Central memory CD4-positive, alpha-beta T cell (primary cell): ENCODE measurements at places on chromosomes 5 and 9.
A peak's percentile ranks its signal among the peaks of the same experiment; 100 is the strongest.

- DNase-seq = no peak
Observed at GRCh38 chr9:129281506-129282145, 103.6 kb upstream of the IER5L start.

- peak; percentile 64 for DNase-seq
Observed at GRCh38 chr9:134396825-134397224, 70.6 kb downstream of the RXRA start.

GRCh38 chr9:37696528-37696927 lies 45.8 kb downstream of the FRMPD1 start:
- DNase-seq = no peak

DNA sequence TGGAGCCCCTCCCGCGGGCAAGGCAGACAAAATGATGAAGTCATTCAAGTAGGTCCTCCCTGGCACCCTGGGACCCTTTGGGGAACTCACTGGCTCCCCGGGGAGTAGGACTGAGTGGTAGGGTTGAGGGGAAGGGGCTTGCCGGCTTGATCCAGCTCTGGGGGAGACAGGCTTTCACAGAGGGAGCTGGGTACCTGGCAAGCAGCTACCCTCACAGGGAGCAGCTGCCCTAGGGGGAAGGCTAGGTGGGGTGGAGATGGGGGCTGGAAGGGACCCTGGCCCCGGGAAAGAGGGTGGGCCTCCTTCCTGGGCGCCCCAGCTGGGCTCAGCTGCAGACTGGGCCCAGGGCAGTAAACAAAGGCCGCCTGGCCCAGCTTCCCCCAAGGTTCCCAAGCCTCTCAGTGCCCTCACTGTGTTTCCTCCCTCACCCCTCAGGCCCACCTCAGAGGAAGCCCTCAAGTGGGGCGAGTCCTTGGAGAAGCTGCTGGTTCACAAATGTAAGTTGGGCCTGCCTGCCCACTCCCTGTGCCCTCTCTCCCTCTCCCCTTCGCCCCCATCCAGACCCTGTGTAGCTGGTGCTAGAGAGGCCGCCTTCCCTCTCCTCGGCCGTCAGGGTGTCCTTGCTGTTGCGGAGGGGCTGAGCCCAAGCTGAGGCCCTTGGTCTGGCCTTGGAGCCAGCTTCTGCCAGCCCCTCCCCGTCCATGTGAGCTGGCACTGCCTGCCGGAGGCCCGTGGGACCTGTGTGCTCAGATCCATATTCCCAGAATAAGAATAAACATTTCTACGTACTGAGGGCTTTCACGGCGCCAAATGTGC lies 131.2 kb downstream of the RGS3 start:
- no peak for DNase-seq

DNA sequence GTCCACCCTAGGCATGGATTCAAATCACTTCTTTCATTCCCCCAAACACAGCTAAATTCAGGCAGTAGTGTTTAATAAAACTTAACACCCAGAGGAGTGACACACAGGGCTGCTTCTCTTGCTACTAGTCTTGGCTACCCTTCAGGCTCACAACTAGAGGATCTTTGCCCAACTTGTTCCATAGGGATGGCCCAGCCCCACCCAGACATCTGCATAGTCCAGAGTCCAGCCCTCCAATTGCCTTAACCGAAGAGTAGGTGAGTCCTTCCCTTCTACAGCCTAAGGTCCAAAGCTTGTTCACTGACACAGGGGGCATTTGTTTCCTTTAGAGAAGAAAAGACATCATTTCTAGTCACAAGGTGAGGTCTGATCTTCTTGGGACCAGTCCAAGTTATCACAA lies 15.2 kb upstream of the RXFP3 start:
- no peak for DNase-seq

GRCh38 chr5:132253452-132254320 lies 3.8 kb upstream of the PDLIM4 start:
- no peak for DNase-seq

DNA sequence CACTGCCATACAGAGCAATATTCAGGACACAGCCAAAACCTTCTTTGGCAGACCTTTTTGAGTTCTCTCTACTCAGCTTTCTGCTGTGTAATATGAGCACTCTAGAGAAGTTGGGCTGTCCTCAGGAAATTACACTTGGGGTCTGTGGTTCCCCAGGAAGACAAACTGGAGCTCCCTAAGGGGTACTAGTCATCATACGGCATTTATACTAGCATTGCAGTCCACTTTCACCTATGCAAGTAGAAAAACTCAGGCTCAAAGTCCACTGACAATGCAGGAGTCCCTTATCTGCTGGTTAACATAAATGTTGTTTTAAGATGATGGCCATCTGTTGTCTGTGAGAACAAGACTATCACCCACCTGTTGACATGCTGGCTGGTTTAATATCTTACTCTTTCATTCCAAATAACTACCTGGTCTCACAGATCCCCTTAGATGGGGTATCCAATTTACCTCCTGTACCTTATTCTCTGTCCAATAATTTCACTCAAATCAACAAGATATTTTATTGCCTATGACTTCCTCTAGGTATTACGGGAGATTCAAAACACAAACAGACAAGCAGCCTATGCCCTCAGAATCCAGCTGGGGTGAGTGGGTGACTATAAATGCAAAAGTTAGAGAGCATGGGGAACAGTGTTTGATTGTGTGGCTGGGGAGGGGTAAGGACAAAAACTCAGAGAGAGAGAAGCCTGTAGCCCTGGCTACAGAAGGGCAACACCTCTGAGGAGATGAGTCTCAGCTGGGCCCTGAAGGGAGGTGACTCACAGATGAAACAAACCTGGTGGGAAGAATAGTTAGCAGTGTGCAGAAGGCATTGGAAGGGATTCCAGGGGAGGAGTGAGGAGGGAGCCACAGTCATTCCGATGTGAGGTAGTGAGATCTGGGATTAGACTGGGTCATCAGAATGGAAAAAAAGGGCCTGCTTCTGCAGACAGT lies 10.2 kb downstream of the DOCK8 start:
- DNase-seq = no peak

- no peak for DNase-seq
Observed at GRCh38 chr5:1511651-1512540, 11.9 kb downstream of the LPCAT1 start.

DNA sequence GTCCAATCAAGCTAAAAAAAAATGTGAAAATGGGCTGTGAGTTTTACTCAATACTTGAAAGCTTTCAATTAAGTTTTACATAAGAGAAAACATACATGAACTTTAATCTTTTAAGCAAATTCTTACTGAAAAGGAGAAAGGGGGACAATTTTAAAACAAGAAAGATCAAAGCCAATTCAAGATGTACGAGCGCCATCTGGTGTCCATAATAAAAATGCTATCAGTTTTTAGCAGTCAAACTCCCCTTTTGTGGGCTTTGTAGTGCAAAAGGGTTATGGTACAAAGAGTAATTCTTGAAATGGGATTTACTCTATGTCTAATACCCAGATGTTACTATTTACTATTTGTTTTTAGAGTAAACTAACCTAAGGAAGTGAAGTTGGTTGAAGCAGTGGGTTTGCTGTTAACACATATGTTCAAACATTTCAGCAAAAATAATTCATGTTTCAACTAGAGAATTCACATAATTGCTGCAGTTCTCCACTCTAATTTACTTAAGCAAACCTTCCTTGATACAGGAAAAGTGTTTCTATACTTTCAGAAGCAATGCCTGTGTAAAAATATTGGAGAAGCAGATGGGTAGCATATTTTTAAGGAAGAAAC lies 228.2 kb upstream of the TYRP1 start:
- no peak for DNase-seq

DNA sequence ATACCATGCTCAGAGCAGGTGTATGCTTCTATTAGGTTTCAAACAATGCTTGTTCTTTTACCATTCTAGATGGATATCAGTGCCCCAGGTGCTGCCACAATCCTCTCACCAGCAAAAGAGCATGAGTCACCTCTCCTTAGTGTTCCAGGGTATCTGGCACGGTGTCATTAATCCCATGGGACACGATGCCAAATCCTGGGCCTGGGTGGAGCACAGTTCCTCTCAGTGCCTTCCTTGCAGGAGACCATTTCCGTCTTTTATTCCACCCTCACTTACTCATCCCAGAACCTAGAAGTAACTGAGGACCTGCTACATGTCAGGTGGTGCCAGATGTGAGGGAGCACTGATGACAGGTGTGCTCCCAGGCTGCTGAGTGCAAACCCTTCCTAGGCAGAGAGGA lies 1.3 kb upstream of the OR13J1 start:
- DNase-seq = no peak

GRCh38 chr5:115869256-115869795 lies 27.6 kb downstream of the AP3S1 start:
- DNase-seq = no peak

- DNase-seq = no peak
Observed at GRCh38 chr9:2876726-2877125, 32.8 kb upstream of the PUM3 start.

- no peak for DNase-seq
Observed at GRCh38 chr5:148425808-148426207, 42.0 kb downstream of the FBXO38 start.

DNA sequence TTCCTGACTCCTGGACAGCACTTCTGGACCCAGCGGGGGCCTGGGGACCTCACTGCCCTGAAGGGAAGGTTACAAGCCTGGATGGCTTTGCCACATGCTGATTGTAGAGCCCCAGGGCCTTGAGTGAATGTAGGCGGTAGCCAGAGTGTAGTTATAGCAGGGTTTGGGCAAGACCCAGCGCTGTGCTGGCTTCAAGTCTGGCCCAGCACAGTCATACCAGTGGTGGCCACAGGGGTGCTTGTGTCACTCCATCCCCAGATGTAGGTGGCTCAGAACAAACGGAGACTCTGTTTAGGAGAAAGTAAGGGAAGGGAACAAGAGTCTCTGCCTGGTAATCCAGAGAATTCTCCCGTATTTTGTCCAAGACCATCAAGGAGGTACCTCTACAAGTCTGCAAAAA lies 84.6 kb downstream of the STARD4 start:
- DNase-seq = no peak

GRCh38 chr9:86732514-86733171 lies 214.7 kb downstream of the GAS1 start:
- DNase-seq = no peak

DNA sequence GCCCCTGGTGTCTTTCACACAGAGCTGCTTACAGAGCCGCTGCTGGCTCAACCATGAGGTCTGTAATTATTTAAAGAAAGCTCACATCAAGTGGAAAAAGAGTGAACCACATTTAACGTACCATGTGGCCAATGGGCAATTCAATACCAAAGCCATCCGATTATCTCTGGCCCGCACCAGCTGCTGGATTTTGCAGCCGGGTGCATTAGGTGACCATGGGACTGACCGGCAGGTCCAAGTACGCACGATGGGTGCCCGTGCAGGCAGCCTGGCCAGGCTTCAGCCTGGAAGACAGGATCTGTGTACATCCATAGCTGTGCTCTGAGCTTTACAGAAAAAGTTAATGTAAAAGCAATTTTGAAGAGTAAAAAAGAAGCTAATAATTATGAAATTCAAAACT lies 20.5 kb downstream of the PPARGC1B start:
- no peak for DNase-seq

DNA sequence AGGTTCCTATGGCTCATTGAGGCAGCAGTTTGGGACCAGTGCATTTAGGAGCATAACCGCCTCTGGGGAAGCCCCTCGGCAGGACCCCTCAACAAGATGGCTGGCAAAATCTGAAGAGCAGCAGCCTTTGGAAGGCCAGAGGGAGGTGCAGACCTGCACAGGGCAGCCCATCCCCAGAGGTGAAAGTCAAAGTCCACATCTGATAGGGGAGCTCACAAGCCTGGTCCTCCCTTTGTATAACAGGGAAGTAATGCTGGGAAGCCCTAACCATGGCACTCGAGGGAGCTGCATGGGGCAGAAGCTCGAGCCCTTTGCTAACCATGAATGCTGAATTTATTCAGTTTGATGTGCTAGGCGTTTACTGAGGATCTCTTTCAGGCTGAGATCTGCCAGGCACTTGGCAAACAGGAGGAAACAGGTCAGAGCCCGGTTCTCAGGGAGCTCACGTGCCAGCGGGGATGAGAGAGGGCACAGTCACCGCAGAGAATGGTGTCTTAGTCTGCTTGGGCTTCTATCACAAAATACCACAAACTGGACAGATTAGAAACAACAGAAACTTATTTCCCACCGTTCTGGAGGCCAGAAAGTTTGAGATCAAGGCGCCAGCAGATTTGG lies 114.1 kb downstream of the GABBR2 start:
- DNase-seq = no peak

GRCh38 chr9:112075009-112075378 lies 100.1 kb downstream of the SUSD1 start:
- no peak for DNase-seq

DNA sequence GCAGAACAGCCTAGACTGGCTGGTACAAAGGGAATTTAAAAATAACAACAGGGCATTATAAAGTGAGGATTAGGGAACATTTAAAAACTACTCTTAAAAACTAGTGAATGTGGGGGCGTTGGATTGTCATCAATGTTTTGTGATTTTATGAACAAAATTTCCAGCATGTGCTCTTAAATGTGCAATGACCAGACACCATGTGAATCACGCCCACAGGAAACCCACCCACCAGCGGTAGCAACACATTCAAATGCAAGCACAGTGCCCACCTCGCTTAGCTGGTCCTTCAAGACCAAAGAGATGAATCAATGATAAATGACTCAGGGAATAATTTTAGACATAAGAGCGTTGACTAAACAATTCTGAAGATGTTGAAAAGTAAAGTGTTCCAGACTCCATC lies 40.9 kb downstream of the S1PR3 start:
- DNase-seq = no peak

GRCh38 chr9:112140936-112141335 lies 34.2 kb downstream of the SUSD1 start:
- no peak for DNase-seq

- no peak for DNase-seq
Observed at GRCh38 chr5:150172556-150172955, 6.0 kb downstream of the CDX1 start.

DNA sequence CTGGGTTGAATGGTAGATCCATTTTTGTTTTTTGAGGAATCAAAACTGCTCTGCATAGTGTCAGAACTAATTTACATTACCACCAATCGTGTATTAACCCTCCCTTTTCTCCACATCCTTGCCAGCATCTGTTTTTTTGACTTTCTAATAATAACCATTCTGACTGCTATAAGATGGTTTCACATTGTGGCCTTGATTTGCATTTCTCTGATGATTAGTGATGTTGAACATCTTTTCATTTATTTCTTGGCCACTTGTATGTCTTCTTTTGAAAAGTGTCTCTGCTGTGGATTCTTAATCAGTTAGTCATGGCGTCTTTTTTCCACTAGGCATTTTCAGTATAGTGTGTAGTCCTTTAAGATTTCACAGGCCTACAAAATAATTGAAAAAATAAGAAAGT lies 2144.3 kb upstream of the C9orf72 start:
- DNase-seq = no peak

DNA sequence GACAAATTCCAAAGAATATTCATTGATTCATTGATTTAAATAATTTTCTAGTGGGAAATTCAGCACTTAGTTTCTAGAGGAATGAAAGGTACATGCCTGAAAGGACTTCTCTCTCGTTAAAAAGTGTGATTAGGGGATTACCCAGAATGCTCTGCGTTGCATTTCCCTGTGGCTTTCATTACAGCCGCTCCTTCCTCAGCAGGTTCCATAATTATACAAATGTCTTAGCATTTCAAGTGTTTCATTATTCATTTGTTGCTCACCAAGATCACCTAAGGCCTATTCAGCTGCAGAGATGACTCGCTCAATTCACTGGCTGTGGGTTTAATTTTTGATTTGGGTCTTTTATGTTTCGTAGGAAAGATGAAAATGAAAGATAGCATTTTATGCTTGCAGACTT lies 52.8 kb downstream of the SPATA31C2 start:
- no peak for DNase-seq
